K562 (cell line): ENCODE measurements at places on chromosomes 5 and 9.

- no peak for DNase-seq
Measured at GRCh38 chr9:135711391-135711790, 9.4 kb downstream of the KCNT1 start.

DNA sequence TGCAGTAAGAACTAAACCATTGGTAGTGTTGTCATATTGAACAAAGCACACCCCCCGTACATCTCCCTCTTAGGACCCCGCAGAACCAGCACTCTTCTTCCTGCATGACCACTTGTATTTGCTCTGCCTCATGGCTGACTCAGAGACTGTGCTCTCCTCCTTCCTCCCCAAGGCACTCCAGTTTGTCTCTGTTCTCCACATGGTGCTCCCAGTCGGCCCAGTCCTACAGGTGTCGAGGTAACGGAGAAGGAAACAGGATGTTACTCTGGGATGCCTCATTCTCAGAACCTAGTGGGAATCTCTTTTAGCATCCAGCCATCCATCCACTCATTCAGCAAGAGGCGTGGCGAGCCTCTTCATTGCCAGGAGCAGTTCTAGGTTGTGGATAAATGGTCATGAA lies 97.0 kb upstream of the NIPAL4 start:
- DNase-seq, result no peak

GRCh38 chr5:168132241-168132641 lies 159.2 kb upstream of the WWC1 start:
- no peak for DNase-seq

- DNase-seq, result peak; percentile 67
Measured at GRCh38 chr9:130912932-130913598, 16.5 kb upstream of the QRFP start.
